ENCODE measurements at places on chromosomes 1 and 21.

DNA sequence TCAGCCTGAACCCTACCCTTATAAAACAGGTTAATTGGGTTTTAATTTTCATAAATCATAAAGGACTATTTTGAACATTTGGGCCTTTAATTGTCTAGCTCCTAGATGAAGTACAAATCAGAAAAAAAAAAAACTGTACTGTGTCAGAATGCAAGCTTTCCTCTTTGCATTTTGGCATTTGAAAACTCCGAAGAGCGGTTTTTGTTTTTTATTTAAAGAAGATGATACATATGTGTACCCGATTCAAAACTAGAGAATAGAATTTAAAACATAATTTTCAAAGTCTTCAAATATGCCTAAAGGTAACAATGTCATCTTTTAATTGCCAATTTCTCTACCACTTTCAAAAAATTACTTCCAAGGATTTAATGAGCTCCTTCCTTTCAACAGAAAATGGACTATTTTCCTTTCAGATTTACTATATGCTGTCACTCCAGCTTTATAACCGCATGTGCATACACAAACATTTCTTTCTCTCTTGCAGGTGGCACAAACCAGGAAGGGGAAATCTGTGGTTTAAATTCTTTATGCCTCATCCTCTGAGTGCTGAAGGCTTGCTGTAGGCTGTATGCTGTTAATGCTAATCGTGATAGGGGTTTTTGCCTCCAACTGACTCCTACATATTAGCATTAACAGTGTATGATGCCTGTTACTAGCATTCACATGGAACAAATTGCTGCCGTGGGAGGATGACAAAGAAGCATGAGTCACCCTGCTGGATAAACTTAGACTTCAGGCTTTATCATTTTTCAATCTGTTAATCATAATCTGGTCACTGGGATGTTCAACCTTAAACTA lies 33.7 kb downstream of the MRPL39 start:
- DNase-seq = no peak

- no peak for DNase-seq
These were observed 75.9 kb upstream of the SMYD2 start for GRCh38 chr1:214205053-214205452.

- DNase-seq = no peak
These were observed 14.0 kb upstream of the NES start for GRCh38 chr1:156691191-156691590.

DNA sequence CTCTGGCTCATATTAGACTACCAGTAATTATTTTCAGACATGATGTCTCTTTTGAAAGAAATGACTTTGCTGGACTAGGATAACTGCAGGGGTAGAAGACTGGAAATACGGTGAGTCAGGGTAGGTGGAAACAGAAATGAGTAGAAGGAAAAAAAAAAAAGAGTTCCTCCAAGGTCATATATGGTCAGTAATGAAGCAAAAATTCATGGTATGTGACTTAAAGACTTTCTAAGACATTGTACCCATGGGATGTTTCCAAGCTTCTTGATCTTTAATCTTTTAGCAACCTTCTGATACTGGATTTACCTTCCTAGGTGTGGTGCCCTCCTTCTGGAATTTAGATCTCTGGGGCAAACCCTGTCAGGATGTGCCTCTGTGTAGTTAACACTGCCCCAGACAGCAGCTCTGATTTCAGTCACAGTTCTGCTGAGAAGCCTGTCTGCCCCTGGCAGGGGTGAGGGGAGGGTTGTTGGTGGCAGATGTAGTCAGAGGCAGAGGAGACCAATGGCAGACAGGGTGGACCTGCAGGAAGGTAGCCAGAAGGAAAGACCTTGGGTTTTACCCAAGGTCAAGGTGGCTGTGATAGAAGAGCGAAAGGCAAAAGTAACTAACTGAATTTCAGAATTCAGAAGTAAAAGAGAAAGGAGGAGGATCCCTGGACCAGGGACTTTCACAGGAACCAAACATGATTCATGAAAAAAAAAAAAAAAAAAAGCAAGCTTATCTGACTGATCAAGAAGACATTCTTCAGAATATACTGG lies 44.1 kb upstream of the BCL10 start:
- no peak for DNase-seq

- no peak for DNase-seq
These were observed 127.2 kb downstream of the FOXD2 start for GRCh38 chr1:47565092-47565491.

- no peak for DNase-seq
These were observed 6.9 kb upstream of the TRIM62 start for GRCh38 chr1:33188572-33189275.

GRCh38 chr1:87863317-87863716 lies 534.6 kb downstream of the LMO4 start:
- no peak for DNase-seq

GRCh38 chr1:188350104-188350503 lies 1521.4 kb downstream of the PLA2G4A start:
- DNase-seq = no peak

DNA sequence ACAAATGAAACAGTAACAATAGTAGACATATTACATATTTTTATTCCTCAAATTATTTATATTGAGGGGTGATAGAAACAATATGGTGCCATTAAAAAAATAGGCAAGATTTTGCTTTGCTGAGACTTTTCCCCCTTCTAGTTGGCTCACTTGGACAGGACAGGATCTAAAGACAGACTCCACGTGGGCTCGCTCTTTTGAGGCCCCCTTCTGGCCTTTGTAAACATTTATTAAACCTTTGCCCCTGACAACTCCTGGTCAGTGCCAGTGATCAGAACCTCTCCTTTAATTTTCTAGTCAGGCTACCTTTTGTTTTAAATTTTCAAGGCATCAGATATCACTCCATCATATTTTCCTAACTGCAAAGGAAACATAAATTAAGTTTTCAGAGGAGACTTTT lies 49.7 kb upstream of the IFI44L start:
- no peak for DNase-seq

DNA sequence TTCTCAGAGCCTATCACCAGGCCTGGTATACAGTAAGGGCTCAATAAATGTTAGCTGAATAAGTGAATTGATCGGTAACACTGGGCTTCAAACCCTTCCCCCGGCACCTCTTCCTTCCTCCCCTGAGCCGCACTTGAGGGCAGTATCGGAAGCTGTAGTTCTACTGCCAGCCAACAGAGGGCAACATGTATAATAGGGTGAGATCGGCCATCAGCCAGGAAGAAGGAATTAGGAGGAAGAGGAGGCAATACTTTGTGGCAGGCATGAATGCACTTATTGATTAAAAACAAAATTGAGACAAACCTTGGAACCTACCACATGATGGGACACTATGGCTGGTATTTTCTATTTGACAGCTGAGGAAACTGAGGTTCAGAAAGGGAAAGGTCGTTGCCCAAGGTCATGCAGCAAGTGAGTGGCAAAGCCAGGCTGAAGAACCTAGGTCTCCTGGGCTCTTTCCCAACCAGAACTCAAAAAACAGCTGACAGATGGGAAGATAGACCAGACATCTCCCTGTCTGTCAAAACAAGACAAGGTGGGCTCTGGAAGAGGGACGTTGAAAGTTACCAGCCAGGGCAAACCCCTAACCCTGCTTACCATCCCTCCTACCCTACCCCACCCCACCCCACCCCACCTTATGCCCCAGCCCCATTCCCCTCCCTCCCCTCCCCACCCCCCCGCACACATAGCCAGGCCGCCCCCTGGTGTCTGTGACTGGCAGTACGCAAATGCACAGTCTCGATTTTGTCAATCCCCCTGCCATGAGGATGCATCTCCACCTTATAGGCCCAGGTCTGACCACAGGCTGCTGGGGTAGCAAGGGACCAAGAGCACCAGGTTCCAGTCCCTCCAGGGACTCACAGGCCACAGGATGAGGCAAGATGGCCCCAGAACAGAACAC lies 107.3 kb upstream of the RUNX3 start:
- no peak for DNase-seq

DNA sequence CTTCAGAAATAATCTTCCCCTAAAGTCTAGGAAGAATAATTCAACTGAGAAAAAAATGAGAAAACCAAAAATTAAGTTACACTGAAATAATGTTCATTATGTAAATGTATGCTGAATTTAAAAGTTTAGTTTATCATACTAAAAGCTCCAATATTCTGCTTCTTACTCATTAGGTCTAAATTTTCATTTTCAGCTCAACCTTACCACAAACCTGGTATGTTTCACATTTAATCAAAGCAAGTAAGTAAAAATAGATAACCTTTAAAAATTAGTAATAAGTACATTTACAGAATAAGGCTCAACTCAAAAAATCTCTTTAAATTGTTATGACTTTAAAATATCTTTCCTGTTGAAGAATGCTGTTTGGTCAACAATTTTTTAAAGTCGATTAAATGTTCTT lies 15.0 kb downstream of the BTG3 start:
- DNase-seq = no peak

GRCh38 chr1:21058035-21058793 lies 118.5 kb downstream of the EIF4G3 start:
- no peak for DNase-seq

- DNase-seq = no peak
These were observed 26.6 kb upstream of the SLAMF6 start for GRCh38 chr1:160549665-160550006.

DNA sequence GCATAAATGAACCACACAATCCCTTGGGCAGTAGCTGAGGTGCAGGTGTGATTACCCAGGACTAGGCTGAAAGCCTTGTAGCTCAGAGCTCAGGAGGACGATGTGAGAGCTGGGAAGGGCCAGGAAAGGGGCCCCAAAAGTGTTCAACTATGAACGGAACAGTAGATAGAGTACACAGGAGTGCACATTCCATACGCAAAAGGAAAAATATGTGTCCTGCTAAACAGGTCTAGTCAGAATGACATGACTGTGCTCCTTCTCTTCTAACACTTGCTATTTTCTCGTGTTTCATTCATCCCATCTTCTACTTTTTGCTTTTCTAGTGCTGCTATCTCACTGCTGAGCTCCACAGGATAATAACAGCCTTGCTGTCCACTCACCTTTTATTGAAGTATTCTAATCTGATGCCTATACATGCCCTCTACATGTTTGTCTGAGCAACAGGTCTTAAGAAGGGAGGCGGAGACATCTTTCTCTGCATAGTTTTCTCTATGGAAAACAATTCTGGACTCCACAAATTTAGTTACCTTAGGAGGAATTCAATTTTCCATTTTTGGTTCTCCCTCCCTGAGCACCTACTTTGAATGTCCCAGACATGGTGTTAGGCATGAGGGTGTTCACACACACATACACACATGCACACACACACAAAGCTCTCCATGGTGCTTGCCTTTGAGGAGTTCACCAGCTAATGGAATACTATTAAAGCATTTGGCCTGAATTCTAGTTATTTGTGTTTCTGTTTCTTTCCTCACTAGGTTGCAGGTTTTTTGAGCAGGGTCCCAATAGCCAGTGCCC lies 3.4 kb downstream of the S100A10 start:
- no peak for DNase-seq

GRCh38 chr1:16126743-16127515 lies 28.9 kb downstream of the EPHA2 start:
- DNase-seq = no peak

DNA sequence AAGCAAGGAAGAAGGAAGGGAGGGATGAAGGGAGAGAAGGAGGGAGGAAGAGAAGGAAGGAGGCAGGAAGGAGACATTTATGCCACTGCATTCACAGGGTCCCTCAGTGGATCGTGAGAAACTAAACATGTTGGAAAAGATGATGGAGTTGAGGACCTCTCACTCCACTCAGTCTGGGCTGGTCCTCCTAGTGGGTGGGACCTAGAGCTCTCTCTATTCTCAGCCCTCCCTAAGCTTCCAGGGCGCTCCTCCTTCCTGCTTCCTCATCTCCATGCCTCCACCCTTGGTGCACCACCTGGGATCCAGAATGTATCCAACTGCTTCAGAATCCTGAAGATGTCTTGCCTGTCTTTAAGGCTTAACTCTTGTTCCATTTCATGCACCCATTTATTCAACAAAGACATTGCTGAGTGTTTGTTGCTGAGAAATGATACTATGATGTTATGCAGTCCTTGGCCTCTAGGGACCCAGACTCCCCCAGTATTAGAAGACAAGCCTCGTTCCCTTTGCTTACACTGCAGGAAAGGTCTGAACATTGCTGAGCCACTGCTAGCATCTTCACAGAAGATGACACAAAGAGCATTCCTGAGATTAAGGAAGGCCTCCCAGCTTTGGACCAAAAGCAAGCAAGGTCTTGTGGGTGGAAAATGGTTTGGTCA lies 88.5 kb downstream of the BEND5 start:
- no peak for DNase-seq

GRCh38 chr1:238399558-238399957 lies 508.8 kb upstream of the ZP4 start:
- no peak for DNase-seq

GRCh38 chr21:29304597-29304996 lies 5.9 kb downstream of the BACH1 start:
- DNase-seq = no peak

DNA sequence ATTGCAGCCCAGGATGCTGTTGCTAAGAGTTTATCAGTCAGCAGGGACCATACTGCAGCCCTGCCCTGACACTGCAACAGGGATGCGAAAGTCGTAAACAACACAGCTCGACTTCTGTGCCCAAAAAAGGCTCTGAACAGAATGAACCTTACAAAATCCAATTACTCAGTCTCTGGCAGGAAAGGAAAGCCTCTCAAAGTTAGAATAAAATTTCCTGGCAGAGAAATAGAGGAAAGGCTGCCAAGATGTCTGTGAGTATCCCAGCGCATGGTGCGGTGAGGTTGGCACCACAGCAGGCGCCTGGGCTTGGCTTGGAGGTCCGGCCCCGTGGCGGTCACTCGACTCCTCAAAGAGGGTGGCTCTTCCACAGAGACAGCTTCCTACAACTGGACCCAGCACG lies 185.8 kb downstream of the PCP4 start:
- no peak for DNase-seq

GRCh38 chr21:38979271-38980121 lies 173.8 kb downstream of the ETS2 start:
- DNase-seq = no peak

DNA sequence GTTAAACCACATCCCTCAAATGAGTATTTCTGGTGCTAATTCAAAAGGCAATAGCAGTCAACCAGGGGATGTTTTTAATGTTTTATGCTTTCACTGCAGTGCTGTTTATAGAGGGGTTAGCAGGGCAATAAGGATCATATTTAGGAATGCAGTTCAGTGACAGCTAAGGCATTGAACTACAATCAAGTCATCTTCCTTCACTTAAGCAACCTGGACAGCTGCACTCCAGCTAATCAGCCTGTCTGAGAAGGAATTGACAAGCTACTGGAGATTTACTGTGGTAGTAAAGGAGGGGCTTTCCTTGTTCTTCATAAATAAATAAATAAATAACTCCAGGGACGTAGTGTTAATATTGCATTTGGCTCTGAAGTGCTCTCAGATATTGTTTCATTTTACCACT lies 93.9 kb downstream of the DAB1 start:
- DNase-seq = no peak
